ENCODE measurements at places on chromosomes 12 and 14.

DNA sequence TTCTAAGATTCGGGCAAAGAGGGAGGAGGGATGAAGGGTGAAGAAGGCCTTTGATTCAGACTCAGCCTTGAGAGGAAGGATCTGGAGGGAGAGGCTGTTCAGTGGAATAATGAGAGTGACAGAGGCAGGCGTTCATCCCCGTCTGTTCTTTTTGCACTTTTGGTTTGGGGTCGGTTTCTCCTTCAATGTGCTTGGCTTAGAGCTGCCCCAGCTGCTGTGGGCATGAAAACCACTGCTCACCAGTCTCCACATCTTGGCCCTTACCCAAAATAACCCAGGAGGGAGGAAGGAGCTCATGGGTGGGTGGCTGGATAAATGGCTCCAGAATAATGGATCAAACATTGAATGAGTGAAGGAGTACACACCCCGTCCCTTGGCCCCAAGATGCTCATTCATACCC lies 261.7 kb upstream of the FKBP4 start:
- no peak for DNase-seq

GRCh38 chr12:43336962-43337555 lies 214.9 kb downstream of the ADAMTS20 start:
- no peak for DNase-seq

DNA sequence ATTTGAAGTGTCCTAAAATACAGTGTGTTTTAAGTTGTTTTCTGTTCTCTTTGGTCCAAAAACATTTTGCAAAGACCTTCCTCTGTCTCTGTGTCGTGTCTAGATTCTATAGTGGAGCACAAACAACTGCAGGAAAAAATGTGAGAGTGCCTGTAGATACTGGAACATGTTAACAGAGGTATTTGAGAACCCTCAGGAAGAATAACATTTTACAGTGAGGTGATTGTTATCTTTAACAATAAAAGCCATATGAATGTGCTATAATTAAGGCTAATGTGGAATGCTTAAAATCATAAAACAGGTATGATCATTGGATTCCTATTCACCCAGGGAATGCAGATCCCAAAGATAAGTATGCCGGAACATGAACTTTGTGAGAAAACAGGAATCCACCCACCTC lies 98.0 kb downstream of the SAMD4A start:
- no peak for DNase-seq

DNA sequence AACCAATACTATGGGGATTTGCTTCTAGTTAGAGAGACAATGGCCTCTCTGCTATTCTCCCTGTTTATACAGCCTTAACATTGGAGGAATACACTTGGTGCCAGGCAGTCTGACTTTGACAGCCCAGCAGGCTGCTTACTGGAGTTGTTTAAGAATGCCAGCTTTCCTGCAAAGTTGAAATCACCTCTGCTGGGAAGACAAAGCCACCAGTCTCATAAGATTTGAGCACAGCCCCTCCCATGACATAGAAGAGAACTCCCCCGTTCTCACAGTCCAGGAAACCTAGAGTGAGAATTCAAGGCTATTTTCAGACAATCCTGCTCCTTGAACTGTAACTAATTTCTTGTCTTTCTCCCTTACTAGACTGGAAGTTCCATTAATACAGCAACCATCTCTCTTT lies 21.1 kb upstream of the CATSPERB start:
- no peak for DNase-seq

- no peak for DNase-seq
Measured at GRCh38 chr14:24362241-24362960, 5.6 kb upstream of the NFATC4 start.

GRCh38 chr12:89856431-89856830 lies 147.8 kb upstream of the ATP2B1 start:
- DNase-seq: peak; percentile 63

DNA sequence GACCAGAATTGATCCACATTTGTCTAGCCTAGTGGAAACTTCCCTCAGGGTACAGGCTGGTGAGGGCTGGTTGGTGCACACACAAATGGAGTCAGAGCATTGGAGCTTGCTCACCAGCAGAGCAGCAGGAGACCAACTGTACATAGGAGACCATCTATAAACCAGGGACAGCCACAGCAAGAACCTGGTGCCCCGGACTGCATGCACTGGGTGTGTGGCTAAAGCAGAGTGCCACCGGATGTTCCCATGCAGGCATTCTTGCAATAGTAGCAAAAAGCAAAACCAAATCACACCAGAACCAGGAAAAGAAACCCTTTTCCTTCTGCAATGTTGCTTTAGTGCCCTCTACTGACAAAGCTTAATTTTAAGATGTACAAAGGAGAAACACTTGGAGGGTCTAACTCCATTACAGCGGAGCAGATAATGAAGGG lies 136.4 kb downstream of the MDGA2 start:
- no peak for DNase-seq

DNA sequence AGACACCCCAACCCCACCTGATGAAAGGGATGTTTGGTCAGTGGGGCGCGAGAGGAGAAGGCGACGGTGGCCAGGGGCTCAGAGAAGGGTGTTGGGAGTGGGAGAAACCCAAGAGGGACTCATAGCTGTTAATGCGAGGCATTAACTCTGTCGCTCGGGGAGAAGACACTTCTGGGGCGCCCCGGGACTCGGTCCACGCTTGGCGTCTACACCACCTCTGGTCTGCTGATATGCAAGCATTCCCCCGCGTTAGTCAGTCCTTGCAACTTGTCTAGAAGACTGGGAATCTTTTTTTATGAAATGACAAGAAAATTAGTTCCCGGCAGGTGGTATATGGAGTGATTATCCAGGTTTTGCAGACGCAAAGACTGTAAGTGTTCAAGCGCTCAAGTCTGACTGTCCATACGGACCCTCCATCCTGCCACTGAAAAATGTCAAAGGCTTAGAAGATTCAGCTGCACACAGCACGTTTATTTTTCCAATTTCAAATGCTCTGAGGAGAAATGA lies 360 bp upstream of the SLC35F4 start:
- DNase-seq: no peak

- no peak for DNase-seq
Measured at GRCh38 chr12:124758266-124759220, 105.1 kb downstream of the SCARB1 start.

DNA sequence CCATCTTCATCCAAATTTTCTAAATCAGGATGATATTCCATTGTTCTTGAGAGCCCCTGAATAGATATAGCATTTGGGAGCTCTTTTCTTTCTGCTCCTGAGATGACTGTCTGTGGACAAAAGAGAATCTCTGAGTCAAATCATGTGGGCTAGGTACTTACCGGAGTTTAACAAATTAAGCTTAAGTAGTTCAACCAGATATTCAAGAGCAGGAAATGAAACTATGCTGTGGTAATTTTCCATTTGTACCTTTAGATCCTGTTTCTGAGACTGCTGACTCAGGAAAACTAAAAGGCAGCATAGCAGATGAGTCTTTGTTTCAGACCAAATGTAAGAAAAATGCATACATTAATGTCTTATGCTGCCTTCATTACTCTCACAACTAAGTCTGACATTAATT lies at the start of gene CLEC7A:
Gene CLEC7A, minus strand, starts transcription at position 158 of the 400 bp plus-strand sequence. Its CDS starts 117 bp downstream, at position 41.
- no peak for DNase-seq

DNA sequence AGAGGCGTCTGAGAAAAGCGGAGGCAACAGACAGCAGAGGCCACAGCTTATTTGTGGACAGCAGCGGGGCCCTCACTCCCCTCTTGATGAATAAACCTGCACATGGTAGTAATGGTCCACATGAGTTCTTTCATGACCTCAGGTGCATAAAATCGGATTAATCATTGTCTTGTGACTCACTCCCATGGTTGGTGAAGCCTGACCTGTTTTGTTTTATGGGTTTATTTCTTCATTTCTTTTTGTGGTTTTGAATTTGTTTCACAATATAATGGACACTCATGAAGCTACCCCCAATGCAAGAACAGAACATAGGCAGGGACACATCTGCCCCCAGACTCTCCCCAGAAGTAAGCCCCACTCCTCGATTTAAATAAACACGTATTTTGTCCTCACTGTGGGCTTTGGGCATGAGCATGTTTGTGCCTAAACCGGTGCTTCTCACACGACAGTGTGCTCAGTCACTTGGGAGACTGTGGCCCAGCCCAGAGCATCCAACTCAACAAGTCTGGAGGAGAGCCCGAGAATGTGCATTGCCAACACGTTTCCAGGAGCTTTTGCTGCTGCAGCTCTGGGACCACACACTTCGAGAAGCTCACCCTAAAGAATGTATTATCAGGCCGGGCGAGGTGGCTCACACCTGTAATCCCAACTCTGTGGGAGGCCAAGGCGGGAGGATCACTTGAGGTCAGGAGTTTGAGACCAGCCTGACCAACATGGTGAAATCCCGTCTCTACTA lies 116.1 kb downstream of the SCARB1 start:
- DNase-seq: peak; percentile 76

DNA sequence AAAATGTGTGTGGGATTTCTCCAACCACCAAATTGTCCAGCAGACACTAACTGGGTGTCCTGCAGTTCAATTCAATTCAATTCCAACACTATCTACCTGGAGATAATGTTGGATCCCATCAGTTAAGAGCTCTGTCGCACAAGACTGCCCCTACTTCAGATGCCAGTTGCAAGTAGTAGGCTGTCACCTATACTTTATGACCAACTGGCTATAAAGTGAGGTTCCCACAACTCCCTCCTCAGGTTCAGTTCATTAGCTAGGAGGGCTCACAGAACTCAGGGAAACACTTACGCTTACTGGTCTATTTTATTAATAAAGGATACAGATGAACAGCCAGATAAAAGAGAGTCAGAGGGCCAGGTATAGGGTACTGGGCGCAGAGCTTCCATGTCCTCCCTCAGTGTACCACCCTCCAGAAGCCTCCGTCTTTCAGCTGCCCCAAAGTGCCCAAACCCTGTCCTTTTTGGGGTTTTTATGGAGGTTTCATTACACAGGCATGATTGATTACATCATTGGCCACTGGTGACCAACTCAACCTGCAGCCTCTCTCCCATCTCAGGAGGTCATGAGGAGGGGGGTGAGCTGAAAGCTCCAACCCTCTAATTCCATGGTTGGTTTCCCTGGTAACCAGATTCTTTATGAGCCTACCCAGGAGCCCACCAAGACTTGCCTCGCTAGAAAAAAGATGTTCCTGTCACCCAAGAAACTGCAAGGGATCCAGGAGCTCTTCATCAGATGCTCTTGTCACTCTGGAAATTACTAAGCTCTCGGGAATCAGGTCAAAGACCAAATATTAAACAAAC lies 7.5 kb upstream of the SERPINA5 start:
- no peak for DNase-seq

GRCh38 chr12:49556391-49557186 lies 11.4 kb downstream of the MCRS1 start:
- DNase-seq: no peak

DNA sequence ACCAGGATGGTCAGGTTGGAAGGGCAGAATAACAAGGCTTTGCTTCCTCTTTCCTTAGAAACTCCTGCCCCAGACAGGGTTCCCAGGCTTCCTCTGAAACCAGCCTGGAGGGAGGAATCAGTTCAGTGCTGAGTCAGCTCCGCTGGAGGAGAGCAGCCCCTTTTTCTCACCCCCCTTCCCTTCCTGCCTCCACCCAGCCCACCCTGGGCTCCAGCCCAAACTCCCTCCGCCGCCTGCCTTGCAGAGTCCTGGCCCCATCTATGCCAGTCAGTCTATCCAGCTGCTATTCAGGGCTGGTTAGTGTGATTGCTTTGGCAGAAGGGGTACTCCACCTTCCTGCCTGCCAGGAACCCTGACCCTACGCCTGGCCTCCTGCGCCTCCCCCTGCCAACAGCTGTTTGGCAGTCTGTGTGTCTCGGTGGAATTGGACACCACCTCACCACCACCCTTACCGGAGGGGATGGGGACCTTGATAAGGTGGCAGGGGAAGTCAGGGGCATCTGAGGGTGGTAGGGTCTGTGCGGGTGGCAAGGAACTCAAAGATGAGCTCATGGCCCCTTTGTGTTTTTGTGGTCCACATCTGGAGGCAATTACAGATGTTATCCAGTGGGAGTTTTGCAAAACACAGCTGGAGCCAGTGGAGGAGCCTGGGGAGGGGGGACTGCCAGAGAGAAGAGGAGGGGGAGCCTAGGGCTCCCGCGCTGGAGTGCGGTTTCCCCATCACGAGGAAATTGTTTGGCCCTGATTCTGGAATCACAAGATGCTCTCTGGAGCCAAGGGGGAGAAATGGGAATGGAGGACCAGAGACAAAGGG lies 12.2 kb downstream of the MMP14 start:
- no peak for DNase-seq

GRCh38 chr14:23359722-23360447 lies 5.1 kb downstream of the EFS start:
- DNase-seq: no peak

- DNase-seq: no peak
Measured at GRCh38 chr12:118102070-118102469, 1.7 kb downstream of the VSIG10 start.

DNA sequence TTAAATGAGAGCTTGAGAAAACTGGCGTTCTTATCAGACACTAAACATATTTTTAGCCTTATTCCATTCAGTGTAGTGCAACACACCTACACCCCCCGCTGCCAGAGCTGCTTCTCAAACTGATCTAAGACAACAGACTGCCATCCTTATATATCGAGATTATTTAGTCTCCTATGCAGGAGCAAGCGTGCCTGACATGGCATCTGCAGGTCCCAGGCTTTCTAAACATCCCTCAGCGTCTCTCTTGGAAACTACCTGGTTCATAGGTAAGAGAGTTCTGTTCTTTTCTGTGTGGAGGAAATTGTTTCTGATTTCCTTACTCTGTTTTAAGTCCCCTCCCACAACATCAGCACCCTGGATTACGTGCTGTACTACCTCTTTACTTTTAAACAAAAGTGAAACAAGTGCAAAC lies 117.1 kb upstream of the PTPRB start:
- DNase-seq: no peak

GRCh38 chr14:23252006-23252405 lies 14.3 kb downstream of the RNF212B start:
- DNase-seq: no peak

GRCh38 chr12:100555722-100556121 lies 17.8 kb upstream of the GAS2L3 start:
- no peak for DNase-seq

DNA sequence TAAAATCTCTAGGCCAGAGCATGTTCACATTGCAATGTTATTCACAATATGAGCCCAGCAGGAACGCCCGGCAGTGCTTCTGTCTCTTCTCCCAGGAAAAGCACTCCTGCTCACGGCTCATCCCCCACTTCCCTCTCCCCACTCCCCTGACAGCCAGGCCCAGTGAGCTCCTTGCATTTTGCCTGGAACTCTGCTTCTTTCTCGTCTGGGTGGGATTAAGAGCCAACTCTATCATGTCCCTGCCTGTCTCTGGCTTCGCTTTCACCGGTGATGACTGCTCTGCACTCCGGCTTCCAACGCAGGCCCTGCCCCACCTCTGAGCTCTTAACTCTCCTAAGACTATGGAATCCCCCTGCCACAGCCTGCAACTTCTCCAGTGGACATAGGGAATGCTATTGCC lies 2.5 kb downstream of the PLEK2 start:
- no peak for DNase-seq

- DNase-seq: no peak
Measured at GRCh38 chr14:103538291-103539055, 9.5 kb downstream of the TRMT61A start.

DNA sequence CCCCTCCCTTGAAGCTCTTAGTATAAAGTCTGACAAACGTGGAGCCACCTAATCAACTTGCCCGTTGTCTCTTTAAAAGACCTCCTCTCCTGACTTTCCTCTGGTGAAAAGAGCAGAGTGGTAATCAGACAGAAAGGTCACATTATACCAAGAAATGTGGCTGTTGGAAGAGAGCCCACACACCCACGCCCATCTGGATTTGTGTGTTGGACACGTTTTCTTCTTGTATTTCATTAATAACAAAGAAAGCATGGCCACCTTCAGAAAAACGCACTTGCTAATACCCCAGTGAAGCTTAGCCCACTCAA lies 41.3 kb downstream of the CCDC60 start:
- no peak for DNase-seq

GRCh38 chr14:79426103-79426755 lies 785.1 kb downstream of the DIO2 start:
- no peak for DNase-seq

- no peak for DNase-seq
Measured at GRCh38 chr12:111238075-111238734, 130.7 kb downstream of the PHETA1 start.
